HT-29 (cell line): ENCODE measurements at places on chromosomes 1 and 21. TPM values are rescaled to one million over a fixed set of nuclear protein-coding genes. Genes with fewer than 3 reads are reported as not detected.

RBM15 gene
- 60.8 and 67.9 TPM in 2 replicates for total RNA-seq

GRCh38 chr1:155192346-155193274 lies 15.1 kb downstream of the THBS3 start:
- peak; percentile 23 for DNase-seq

- no peak for DNase-seq
These were observed 41.5 kb downstream of the TAS1R2 start for GRCh38 chr1:18817795-18818435.

YIPF1 gene
- total RNA-seq: 8.5 and 11.2 TPM in 2 replicates

DNA sequence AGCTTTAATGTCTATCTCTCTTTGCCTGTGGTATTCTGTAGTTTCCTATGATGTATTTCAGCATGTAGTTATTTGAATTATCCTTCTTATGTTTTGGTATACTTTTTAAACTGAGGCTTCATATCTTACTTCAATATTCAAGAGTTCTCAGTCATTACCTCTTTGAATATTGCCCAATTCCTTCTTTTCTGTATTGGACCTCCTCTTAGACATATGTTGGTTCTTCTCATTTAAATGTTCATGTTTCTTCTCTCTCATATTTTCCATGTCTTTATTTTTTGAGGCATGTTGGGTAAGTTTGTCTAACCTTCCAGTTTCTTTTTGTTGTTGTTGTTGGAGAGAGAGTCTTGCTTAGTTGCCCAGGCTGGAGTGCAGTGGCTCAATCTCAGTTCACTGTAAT lies 140.6 kb downstream of the MRPS6 start:
- no peak for DNase-seq

DNA sequence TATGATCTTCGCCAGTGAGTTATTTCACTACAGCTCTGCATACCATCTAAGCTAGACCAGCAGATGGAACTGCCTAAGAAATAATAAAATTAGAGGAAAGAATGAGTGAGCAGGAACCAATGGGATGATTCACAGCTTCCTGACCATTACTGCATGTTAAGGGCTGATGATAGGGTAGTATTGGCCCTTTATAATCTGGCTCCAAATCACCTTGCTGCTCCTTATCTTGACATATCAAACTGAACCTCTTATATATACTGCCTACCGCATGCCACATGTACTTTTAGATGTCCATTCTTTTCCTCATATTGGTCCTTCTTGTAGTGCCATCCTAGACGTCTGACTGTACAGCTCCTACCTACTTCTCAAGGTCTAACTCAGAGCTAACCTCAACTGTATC lies 524.4 kb downstream of the DPYD start:
- no peak for DNase-seq

DNA sequence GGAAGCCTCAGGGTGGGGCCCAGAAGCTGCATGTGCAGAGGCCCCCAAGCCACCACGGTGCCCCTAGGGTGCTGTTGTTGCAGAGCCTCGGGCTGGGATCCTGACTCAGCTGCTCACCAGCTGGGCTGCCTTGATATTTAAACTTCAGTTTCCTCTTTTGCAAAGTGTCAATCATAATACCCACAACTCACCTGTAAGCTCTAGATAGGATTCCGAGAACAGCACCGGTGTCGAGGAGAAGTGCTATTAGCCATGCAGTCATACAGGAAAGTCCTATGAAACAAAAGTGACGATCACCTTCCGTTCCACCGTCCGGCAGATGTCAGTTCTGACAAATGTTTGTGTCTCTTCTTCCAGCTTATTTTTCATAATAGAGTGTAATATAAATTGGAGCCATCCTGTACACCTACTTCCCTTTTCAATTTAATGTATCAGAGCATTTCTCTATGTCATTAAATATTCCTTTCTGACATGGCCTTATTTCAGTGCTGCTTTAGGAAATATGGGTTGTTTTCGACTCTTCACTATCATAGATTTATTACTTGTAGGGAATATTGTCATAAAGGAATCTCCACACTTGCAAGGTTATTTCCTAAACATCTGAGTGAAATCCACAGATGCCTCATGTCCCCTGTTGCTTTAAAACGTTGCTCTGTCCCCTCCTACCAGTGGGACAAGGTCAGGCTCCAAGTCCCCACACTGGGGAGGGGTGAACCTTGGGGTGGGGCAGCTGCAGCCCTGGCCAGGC lies 100.8 kb downstream of the SIK1 start:
- no peak for DNase-seq

GRCh38 chr1:218521414-218522169 lies 176.5 kb downstream of the TGFB2 start:
- peak; percentile 61 for DNase-seq

FGGY gene
- total RNA-seq: 12.6 and 14.2 TPM in 2 replicates
